Upper lobe of right lung (tissue), 1 donor: ENCODE measurements at places on chromosomes 12 and 14. TPM values are rescaled to one million over a fixed set of nuclear protein-coding genes. Genes with fewer than 3 reads are reported as not detected.

Gene RNF212B
- not detected for total RNA-seq

Gene LBHD2
- not detected for total RNA-seq

Gene TSPAN8
- total RNA-seq: 11.2 TPM

Gene SPRYD4
- 3.2 TPM for total RNA-seq

Gene RNASE2
- total RNA-seq: 4.1 TPM

Gene TEX52
- not detected for total RNA-seq

- H3K4me3 ChIP-seq: no peak overlapping the region
- no peaks in the 10 kb centered on the region for H3K27me3 ChIP-seq
- no peak for DNase-seq
- H3K36me3 ChIP-seq: no peaks in the 10 kb centered on the region
- H3K27ac ChIP-seq: no peak overlapping the region
Measured at GRCh38 chr14:91329486-91330014, 85.0 kb upstream of the GPR68 start.

GRCh38 chr14:23578560-23579310, at the start of gene JPH4:
Gene JPH4, minus strand, starts transcription at chr14:23578790. Its CDS starts 1,337 bp downstream, at chr14:23577453.
- no peak within 1 kb of the TSS for H3K4me3 ChIP-seq
- no peaks in the 10 kb centered on the region for H3K36me3 ChIP-seq
- H3K27ac ChIP-seq: no peak within 1 kb of the TSS
- no peak for DNase-seq
- peaks cover 9% of the 10 kb centered on the region for H3K4me1 ChIP-seq

DNA sequence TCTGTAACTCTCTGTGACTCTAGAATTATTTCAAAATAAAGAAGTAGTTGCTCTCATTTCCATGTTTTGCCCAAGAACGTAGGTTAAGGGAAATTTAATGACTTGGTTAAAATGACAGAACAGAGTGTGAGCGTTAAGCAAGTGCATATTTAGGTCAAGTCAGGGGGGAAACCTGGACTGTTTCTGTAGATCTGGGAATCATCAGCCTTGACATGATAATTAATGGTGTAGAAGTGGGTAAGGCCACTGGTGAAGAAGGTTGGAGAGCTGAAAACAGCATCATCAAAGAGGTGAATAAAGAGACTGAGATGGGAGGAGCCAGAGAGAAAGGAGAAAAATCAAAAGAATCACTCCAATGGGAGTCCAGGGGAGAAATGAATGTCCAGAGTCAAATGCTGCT, 49.4 kb upstream of the STK38L start:
- H3K4me3 ChIP-seq: no peak overlapping the region
- H3K27ac ChIP-seq: no peak overlapping the region
- H3K36me3 ChIP-seq: no peaks in the 10 kb centered on the region
- H3K27me3 ChIP-seq: no peaks in the 10 kb centered on the region
- H3K4me1 ChIP-seq: peaks cover 3% of the 10 kb centered on the region

GRCh38 chr14:101234999-101235334, 326.3 kb upstream of the DIO3 start:
- no peak overlapping the region for H3K4me3 ChIP-seq
- no peak overlapping the region for H3K27ac ChIP-seq
- no peaks in the 10 kb centered on the region for H3K27me3 ChIP-seq
- DNase-seq: no peak
- H3K36me3 ChIP-seq: no peaks in the 10 kb centered on the region

GRCh38 chr14:90659156-90659555, 157.1 kb downstream of the TTC7B start:
- H3K4me1 ChIP-seq: peaks cover 12% of the 10 kb centered on the region
- no peak for DNase-seq
- H3K4me3 ChIP-seq: no peak overlapping the region
- peaks cover 8% of the 10 kb centered on the region for H3K36me3 ChIP-seq
- H3K27ac ChIP-seq: no peak overlapping the region
- H3K27me3 ChIP-seq: no peaks in the 10 kb centered on the region

GRCh38 chr12:99066726-99067125, 421.6 kb downstream of the APAF1 start:
- no peak for DNase-seq
- H3K4me1 ChIP-seq: no peaks in the 10 kb centered on the region
- H3K27ac ChIP-seq: no peak overlapping the region
- H3K4me3 ChIP-seq: no peak overlapping the region

- H3K4me1 ChIP-seq: no peaks in the 10 kb centered on the region
- no peak overlapping the region for H3K4me3 ChIP-seq
- no peaks in the 10 kb centered on the region for H3K27me3 ChIP-seq
- H3K27ac ChIP-seq: no peak overlapping the region
Measured at GRCh38 chr12:98678946-98679610, 34.0 kb downstream of the APAF1 start.

DNA sequence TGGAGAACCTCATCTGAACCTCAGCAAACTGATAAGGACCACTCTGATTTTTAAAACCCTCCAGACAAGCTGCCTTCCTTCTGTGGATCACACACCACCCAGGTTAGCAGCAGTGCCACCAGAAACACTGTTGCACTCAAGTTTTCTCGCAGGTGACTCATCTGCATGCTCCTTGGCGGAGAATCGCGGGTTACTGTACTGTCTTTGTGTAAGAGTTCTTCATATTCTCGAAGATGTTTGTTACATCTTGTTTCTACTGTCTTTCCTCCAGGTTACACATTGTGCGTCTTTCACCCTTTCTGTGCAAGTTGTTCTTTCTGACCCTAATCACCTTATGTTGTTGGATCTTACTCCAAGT, 331.2 kb downstream of the CACNA1C start:
- peaks cover 15% of the 10 kb centered on the region for H3K4me1 ChIP-seq
- no peak overlapping the region for H3K27ac ChIP-seq
- DNase-seq: no peak
- no peak overlapping the region for H3K4me3 ChIP-seq

GRCh38 chr14:30996892-30997659, 28.4 kb upstream of the AP4S1 start:
- H3K4me1 ChIP-seq: peaks cover 23% of the 10 kb centered on the region
- H3K36me3 ChIP-seq: no peaks in the 10 kb centered on the region
- no peak overlapping the region for H3K4me3 ChIP-seq
- H3K27me3 ChIP-seq: no peaks in the 10 kb centered on the region

DNA sequence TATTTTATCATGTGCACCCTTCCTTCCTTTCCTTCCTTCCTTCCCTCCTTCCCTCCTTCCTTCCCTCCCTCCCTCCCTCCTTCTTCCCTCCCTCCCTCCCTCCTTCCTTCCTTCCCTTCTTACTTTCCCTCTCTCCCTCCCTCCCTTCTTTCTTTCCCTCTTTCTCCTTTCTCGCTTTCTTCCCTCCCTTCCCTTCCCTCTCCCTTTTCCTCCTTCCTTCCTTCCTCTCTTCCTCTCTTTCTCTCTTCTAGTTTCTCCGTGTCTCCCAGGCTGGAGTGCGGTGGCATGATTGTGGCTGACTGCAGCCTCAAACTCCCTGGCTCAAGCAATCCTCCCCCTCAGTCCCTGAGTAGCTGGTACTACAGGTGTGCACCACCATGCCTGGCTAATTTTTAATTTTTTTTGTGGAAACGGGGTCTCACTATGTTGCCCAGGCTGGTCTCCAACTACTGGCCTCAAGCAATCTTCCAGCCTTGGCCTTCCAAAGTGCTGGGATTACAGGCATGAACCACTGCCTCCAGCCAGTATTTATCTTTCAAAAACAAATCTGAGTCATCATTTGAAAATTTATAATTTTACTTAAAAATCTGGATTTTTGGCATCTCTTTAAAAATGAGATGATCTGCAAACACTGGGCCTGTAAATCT, 7.8 kb downstream of the C1RL start:
- no peaks in the 10 kb centered on the region for H3K27me3 ChIP-seq
- no peaks in the 10 kb centered on the region for H3K4me1 ChIP-seq
- peak; percentile 3 for DNase-seq
- no peak overlapping the region for H3K4me3 ChIP-seq
- H3K27ac ChIP-seq: no peak overlapping the region

DNA sequence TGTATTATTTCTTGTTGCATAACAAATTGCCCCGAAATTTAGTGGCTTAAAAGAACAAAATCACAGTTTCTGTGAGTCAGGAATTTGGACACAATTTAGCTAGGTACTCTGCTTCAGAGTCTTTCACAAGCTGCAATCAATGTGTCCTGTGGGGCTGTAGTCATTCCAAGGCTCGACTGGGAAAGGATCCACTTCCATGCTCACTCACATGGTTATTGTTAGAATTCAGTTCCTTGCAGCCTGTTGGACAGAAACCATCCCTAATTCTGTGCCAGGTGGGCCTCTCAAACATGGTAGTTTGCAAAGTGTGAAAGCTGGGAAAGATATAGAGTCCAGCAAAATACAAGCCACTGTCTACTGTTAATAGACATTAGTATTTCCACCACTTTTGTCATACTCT, 59.7 kb upstream of the ARID2 start:
- H3K4me1 ChIP-seq: peaks cover 11% of the 10 kb centered on the region
- no peak for DNase-seq
- no peak overlapping the region for H3K27ac ChIP-seq
- H3K36me3 ChIP-seq: no peaks in the 10 kb centered on the region
- no peak overlapping the region for H3K4me3 ChIP-seq

DNA sequence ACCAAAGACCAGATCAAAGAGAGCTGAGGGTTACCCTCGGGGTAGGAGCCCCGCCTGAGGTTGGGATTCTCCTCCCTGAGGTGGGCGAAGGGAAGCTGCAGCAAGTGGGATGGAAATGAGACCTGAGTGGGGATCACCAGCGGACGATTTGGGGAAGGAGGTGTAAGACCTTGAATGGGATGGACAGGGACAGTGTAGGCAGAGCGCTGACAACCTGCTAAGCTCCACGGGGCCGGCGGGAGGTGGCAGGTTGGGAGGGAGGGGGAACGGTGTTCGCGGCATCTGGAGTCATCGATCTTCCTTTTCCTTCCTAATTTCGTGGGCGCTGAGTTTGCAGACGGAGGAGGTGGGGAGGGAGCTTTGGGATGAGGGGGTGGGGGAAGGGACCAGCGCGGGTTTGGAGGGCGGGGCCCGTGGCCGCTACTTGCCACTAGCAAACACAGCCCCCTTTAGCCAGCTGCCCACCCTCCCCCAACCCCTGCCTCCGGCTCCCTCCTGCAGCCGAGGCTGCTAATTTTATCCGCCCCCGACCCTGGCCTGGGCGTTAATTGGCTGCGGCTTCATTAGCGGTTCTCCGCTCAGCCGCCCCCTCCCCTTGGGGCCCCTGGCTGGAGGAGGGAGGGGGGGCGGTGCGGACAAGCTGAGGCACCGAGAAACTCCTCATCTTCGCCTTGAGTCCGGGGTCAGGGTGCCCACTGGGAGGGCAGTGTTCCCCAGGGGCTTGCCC, 2.8 kb upstream of the SHMT2 start:
- no peak overlapping the region for H3K27ac ChIP-seq
- peaks cover 33% of the 10 kb centered on the region for H3K4me1 ChIP-seq
- no peak overlapping the region for H3K4me3 ChIP-seq
- DNase-seq: no peak
- H3K27me3 ChIP-seq: peaks cover 53% of the 10 kb centered on the region

GRCh38 chr12:102351322-102351721, 129.0 kb downstream of the IGF1 start:
- no peaks in the 10 kb centered on the region for H3K36me3 ChIP-seq
- no peak overlapping the region for H3K4me3 ChIP-seq
- H3K27me3 ChIP-seq: no peaks in the 10 kb centered on the region
- no peak for DNase-seq
- no peaks in the 10 kb centered on the region for H3K4me1 ChIP-seq

DNA sequence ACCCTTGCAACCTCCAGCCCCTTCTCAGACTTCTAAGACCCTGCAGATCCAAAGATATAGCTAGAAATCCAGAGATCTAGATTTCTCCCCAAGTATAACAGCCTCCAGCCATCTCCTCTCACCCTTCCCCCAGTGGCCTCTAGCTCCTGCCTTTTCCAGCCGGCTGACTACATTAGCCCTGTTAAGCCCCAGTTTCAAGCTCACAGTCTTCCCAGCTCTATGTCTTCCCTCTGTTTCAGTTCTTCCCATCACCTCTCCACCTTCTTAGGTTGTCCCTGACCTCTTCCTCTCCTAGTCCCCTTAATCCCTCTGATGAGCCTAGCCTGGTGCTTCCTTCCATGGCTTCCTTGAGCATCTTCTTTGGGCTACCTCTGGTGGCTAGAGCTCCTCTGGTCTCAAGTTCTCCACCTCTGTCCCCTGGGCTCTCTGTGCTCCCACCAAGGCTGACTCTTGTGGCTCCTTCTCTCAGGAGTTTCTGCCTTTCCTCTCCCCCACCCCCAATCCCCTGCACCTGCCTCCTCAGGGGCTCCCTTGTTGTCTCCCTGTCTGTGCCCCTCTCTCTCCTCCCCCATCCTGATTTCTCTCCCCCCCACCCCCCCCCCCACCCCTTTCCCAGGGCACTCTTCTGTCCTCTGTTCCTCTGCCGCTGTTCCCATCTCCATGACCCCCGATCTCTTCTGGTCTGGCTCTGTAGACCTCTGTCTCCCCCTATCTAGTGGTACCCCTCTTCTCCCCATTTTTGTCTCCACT, 816 bp upstream of the GDF11 start:
- no peaks in the 10 kb centered on the region for H3K27me3 ChIP-seq
- DNase-seq: no peak
- H3K36me3 ChIP-seq: no peaks in the 10 kb centered on the region
- peaks cover 18% of the 10 kb centered on the region for H3K4me1 ChIP-seq

- no peak overlapping the region for H3K27ac ChIP-seq
- no peaks in the 10 kb centered on the region for H3K36me3 ChIP-seq
- no peak overlapping the region for H3K4me3 ChIP-seq
- no peak for DNase-seq
Measured at GRCh38 chr14:30564868-30565248, 5.9 kb downstream of the G2E3 start.

- H3K27ac ChIP-seq: no peak overlapping the region
- no peak for DNase-seq
- no peaks in the 10 kb centered on the region for H3K27me3 ChIP-seq
- no peak overlapping the region for H3K4me3 ChIP-seq
Measured at GRCh38 chr12:71797531-71797930, 42.0 kb upstream of the TBC1D15 start.

GRCh38 chr12:85309125-85309566, 29.1 kb downstream of the ALX1 start:
- no peak overlapping the region for H3K4me3 ChIP-seq
- no peak overlapping the region for H3K27ac ChIP-seq
- no peak for DNase-seq
- H3K36me3 ChIP-seq: no peaks in the 10 kb centered on the region
- no peaks in the 10 kb centered on the region for H3K27me3 ChIP-seq

- H3K36me3 ChIP-seq: no peaks in the 10 kb centered on the region
- no peak for DNase-seq
- H3K27me3 ChIP-seq: no peaks in the 10 kb centered on the region
Measured at GRCh38 chr14:54353694-54354093, 43.1 kb upstream of the CDKN3 start.

DNA sequence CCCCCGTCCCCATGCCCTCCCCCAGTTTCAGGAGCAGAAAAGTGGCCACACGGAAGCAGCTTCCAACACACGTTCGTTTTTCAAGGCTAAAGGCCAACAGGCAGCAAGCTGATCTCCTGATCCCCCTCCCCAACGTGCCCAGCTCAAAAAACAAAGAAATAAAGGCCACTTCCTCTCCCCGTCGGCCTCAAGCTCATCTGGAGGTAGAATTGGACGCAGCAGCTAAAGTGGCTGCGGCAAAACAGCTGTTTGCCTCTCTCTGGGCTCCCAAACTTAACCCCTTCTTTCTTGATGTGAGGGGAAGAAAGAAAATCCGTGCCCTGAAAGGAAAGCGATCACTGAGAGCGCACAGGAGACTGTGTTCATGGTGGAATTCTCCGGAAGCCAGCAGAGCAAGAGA, 66.3 kb downstream of the SCARB1 start:
- no peaks in the 10 kb centered on the region for H3K4me1 ChIP-seq
- H3K4me3 ChIP-seq: no peak overlapping the region
- no peak for DNase-seq

- no peak for DNase-seq
- H3K27ac ChIP-seq: no peak overlapping the region
- no peaks in the 10 kb centered on the region for H3K36me3 ChIP-seq
- H3K4me3 ChIP-seq: no peak overlapping the region
- H3K4me1 ChIP-seq: no peaks in the 10 kb centered on the region
- H3K27me3 ChIP-seq: no peaks in the 10 kb centered on the region
Measured at GRCh38 chr12:129138776-129139175, 285.5 kb downstream of the GLT1D1 start.
